ENCODE measurements at places on chromosomes 1 and 21. TPM values are rescaled to one million over a fixed set of nuclear protein-coding genes. Genes with fewer than 3 reads are reported as not detected.

PUSL1 gene
- total RNA-seq, result 22.7 TPM

BTBD8 gene
- 4.0 TPM for total RNA-seq

ADGRB2 gene
- 1.9 TPM for total RNA-seq

- no peaks in the 10 kb centered on the region for H3K36me3 ChIP-seq
- no peaks in the 10 kb centered on the region for H3K27me3 ChIP-seq
- no peak for DNase-seq
- no peak overlapping the region for H3K27ac ChIP-seq
- H3K4me3 ChIP-seq, result no peak overlapping the region
These were observed 246.1 kb downstream of the SLC45A1 start for GRCh38 chr1:8563944-8564537.
